Heart right ventricle (tissue), 16 donors: ENCODE measurements at places on chromosomes 11 and 22.

GRCh38 chr22:29458551-29458950, 20.2 kb downstream of the RFPL1 start:
- no peak overlapping the region for H3K27ac ChIP-seq
- no peaks in the 10 kb centered on the region for H3K4me1 ChIP-seq
- no peak overlapping the region for H3K4me3 ChIP-seq
- H3K27me3 ChIP-seq, result no peaks in the 10 kb centered on the region
- no peak for DNase-seq

GRCh38 chr22:36907253-36908195, 5.9 kb upstream of the CSF2RB start:
- H3K4me1 ChIP-seq, result no peaks in the 10 kb centered on the region
- no peaks in the 10 kb centered on the region for H3K36me3 ChIP-seq
- no peaks in the 10 kb centered on the region for H3K27me3 ChIP-seq

DNA sequence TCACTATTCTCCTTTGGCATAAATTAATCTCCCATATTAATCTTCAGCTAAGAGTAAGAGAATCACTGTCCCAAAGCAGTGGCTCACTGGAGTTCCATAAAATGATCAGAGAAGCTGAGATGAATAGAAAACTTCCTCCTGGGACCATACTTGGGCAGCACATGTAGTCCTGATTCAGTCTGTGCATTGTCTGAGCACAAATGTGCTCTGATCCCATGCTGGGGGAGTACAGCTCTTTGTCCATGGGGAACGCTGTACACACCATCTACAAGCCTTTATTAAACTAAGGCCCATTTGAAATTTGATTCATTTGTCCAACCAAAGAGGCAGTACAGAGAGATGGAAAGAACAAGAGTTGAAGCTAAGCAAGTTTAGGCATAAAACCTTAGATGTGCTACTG, 147.4 kb upstream of the PGR start:
- H3K4me3 ChIP-seq, result no peak overlapping the region
- no peak for DNase-seq

DNA sequence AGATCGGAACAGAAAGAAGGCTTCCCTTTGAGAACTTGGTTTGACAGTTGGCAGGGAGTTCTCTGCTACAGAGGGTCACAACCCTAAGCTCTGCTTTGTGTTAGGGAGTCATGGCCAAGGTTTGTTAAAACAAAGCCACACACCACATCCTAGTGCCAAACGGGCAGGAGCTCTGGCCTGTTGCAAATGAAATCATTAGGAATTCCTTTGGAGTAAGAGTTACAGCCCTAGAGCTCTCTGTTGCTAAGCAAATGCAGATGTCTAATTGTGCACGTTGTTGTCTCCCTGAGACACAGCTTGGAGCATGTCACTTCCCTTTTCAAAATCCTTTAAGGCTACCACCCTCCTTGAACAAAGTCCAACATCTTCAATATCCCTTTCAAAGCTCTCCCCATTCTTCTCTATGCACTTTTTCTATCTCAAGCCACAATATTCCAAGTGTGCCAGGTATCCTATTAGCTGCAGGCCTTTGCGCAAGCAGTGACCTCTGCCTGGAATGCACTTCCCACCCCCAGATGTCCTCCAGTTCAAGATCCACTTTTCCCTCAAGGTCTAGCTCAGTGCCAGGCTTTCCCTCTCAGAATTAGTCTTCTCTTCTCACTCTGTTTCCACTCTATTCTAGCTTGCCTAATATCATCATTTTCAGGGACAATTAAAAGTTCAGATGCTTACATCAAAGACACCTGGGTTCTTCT, 253.7 kb upstream of the POU2AF2 start:
- no peaks in the 10 kb centered on the region for H3K36me3 ChIP-seq
- H3K4me1 ChIP-seq, result peaks cover 17% of the 10 kb centered on the region
- H3K27ac ChIP-seq, result no peak overlapping the region

DNA sequence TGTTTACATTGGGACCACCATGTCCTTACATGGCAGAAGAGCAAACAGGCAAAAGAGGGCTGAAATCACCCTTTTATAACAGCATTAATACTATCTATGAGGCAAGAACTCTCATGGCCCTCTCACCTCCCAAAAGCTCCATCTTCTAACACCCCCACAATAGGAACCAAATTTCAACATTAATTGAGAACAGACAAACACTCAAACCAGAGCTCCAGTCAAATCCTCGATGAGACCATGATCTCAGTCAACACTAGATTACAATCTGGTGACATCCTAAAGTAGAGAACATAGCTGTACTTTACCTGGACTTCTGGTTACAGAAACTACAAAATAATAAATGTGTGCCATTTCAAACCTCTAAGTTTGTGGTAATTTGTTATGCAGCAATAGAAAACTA, 25.1 kb downstream of the OR2AG2 start:
- H3K27me3 ChIP-seq, result no peaks in the 10 kb centered on the region
- no peak for DNase-seq
- H3K36me3 ChIP-seq, result no peaks in the 10 kb centered on the region
- peak overlapping the region; percentile 32 for H3K4me3 ChIP-seq
- H3K27ac ChIP-seq, result peak overlapping the region; percentile 66
